ENCODE measurements at places on chromosomes 4 and X.

- no peak for DNase-seq
Observed at GRCh38 chr4:15110120-15110571, 107.9 kb downstream of the CPEB2 start.

GRCh38 chrX:53714580-53715345, 28.2 kb upstream of the HUWE1 start:
- peak; percentile 97 for DNase-seq

GRCh38 chrX:46298821-46299220, 246.4 kb downstream of the ZNF674 start:
- DNase-seq, result no peak

DNA sequence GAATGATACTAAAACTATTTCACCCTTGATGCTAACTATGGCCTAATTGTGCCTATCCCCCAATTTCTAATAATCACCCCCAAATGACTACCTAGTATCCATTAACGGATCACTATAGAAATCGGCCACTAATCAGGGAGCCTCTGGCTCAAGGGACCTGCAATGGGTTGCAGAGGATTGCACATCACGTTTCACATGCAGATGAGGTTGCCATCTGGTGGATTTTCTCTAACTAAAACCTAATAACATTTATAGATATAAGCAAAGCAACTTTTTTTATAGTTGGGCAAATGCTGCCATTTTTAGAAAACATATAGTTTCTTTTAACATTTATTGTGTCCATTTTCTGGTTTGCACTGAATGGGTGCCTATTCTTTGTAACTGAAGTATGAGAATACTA, 28.3 kb upstream of the ALG13 start:
- peak; percentile 2 for DNase-seq

DNA sequence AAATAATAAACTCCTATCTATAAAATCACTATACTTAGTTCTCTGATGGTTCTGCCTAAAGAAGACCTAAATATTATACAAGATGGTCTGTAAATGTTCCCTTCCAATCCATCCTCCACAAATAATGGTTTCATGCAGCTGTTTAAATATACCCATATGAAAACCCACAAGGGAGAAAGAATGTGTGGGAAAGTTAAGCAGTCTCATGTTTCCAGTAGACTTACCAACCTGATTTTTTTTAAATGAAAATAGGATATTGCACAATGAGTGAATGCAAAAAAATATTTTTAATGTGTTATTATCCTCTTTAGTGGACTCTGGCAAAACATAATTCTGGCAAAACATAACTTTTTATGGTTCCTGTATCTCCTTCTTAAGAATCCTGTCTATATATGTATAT, 23.3 kb downstream of the CAMK2D start:
- DNase-seq, result no peak

- DNase-seq, result no peak
Observed at GRCh38 chr4:183299464-183299863, 20.6 kb downstream of the CLDN22 start.

GRCh38 chr4:26525771-26526150, 35.5 kb upstream of the CCKAR start:
- no peak for DNase-seq

GRCh38 chr4:88028946-88029345, 21.5 kb downstream of the PKD2 start:
- no peak for DNase-seq

GRCh38 chr4:830601-831482, 4.9 kb upstream of the CPLX1 start:
- no peak for DNase-seq

DNA sequence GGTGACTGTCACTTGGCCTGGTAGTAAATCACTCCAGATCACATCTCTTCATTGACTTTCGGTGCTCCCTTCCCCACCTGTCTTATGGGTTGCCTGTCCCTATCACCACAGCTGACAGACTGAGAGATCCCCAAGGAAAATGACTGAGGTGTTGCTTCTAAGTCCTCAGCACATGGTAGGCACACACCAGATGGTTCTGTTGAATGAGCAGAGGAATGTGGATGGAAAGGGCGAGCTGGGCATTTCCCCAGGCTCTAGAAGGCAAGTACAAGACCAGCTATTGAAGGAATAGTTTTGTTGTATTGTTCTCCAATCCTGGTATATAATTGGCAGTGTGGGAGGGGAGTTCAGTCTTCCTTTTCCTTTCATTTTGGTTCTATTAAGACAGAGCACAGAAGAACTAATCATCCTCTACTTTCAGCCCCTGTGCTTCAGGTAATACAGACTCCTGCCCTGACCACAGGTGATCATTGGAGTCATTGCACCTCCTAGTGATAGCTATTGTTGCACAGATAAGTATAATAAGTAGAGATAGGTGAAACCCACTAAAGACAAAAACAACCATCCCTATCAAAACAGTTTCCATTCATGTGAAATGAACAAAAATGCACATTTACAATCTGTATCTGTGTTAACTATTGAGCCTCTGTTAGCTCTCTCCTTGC, 158.6 kb downstream of the TRAM1L1 start:
- DNase-seq, result no peak

DNA sequence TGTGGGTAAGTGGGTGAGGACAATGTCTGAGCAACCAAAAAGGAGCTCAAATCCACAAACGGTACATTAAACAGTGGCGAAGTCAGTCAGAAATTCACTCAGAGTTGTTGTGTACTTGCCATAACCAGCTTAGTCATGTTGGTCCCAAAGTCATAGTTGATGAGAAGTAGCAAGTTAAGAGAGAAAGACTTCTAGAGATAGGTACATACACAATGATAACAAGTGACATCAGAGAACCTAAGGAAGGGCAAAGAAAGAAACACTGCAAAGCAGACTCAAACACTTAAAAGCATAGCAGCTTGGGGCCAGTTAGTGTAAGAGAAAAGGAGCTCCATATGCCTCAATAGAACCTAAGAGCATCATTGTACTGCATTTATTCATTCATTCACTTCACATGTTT, 30.2 kb downstream of the DYNLT3 start:
- no peak for DNase-seq

DNA sequence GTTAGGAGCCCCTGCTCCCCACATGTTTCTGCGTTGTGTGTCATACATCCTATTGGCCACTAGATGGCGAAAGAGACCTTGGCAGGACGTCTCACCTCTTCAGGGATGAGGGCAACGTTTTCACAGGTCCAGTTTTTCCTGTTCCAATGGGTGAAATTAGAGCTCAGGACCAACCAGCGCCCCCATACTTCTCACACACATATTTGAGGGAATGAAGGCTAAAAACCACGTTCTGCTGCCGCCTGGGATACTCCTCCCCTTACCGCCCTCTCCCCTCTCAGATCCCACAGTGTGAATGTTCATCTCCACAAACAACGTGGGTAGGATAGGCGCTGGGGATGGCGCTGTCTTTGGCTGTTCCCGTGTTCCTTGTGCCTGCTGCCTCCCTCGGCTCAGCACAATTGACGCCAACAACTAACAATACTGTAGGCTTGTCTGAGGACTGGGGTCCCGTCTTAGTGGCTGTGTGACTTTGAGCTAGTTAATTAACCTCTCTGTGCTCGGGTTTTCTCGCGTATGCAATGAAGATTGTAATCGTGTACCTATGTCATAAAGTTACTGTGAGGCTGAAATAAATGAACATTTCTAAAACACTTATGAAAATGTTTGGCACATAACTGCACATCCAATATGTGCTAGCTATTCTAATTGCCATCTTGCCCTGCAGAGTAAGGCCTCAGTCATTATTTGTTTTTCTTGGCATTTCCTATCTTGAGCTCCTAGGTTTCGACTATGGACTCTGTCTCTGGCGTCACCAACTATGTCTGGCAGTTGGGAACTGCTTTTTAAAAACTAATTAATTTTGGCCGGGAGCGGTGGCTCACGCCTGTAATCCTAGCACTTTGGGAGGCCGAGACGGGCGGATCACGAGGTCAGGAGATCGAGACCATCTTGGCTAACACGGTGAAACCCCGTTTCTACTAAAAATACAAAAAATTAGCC, 181.3 kb upstream of the STK26 start:
- DNase-seq, result peak; percentile 64

DNA sequence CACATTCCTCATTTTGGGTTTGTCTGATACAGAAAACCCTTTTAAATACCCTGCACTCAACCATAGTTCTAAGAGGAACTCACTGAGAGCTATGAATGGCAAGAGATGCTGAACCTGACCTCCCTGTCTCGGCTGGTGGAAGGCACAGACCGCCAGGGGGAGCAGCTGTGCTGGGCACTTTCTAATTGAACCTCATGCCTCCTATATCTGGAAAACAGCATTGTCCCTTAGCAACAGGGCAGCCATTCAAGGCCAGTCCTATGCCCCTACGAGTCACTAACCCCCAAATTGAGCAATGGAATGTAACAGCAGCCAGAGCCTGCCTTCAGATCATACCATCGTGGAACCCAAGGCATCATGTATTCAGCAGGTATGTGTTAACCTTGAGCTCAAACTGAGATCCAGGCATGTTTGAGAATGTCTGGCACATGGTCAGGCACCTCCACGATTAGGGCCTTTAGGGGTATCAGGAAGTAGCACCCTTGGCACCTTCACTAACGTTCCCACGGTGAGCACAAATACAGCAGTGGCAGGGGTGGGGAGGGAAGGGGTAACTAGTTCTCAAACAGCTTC, 5.1 kb downstream of the USP27X start:
- DNase-seq, result peak; percentile 63

- DNase-seq, result no peak
Observed at GRCh38 chr4:130511776-130512175, 1415.8 kb downstream of the C4orf33 start.

GRCh38 chr4:51918251-51918650, 75.3 kb downstream of the DCUN1D4 start:
- DNase-seq, result no peak

DNA sequence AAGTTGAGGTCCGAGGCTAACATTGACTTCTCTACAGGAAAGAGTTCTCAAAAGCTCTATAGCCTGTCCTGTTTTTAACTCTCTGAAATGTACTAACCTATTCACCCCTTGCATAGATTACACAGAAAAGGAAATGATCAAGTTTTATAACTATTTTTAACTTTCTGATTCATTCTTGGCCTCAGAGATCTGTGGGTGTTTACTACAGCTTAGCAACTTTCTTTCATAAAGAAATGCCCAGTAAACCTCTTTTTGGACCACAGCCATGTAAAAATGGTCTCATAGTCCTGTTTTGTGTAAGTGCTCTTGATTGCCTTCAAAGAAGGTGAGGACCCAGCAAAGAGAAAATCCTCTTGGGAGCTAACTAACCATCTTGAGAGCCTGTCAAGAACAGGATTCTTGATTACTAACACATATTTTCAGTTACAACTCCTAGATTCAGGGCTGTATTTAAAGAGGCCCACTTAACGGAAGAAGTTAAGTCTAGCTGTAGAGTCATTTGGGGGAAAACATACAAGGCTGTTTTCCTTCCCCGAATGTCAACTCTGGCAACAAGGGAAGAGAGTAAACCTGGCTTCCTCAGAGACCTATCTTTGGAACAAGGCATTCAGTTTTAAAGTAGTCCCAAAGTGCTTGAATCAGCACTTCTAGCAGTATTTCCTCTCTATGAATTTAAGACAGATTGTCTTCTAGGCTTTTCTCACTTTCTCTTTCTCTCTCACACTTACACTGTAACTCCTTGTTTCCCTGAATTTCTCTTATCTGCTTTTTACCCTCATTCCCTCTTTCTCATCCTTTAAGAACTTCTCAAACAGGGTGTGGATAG, 78.2 kb downstream of the IL21 start:
- peak; percentile 73 for DNase-seq
